ENCODE measurements at places on chromosomes 16 and 17.

GRCh38 chr16:46853713-46854443, 22.9 kb upstream of the C16orf87 start:
- DNase-seq, result peak; percentile 50

- no peak for DNase-seq
Observed at GRCh38 chr16:15973421-15973820, 24.0 kb downstream of the ABCC1 start.

- no peak for DNase-seq
Observed at GRCh38 chr17:51555153-51555552, 294.8 kb downstream of the UTP18 start.

DNA sequence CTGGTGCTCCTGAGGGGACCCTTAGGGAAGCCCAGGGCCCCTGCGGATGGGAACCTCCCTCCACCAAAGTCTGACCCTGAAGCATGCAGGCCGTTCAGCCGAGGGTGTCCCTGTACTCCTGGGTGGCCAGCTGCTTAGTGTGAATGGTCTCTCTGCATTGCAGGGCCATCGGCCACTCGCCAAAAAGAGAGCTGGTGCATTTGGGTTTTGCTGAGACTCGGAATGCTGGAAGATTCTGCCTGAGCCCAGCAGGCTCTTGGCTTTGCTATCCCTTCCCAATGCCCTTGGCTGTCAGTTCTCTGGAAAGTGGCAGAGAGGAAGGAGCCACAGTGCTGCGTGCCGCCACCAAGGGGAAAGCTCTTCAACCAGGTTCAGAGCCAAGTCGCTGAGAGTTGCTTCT, 2.8 kb downstream of the MEOX1 start:
- DNase-seq, result no peak

DNA sequence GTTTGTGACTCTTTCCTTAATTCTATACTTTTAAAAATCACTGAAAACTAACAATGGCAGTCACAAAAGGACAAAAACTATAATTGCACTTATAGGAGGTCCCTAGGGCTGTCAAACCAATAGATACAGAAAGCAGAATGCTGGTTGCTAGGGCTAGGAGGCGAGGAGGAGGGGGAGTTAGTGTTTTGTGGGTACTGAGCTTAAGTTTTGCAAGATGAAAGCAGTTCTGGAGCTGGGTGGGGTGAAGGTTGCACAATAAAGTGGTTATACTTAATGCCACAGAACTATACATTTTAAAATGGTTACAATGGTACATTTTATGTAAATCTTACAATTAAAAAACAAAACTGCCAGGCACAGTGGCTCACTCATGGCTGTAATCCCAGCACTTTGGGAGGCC, 27.3 kb downstream of the NUBP1 start:
- DNase-seq, result no peak

DNA sequence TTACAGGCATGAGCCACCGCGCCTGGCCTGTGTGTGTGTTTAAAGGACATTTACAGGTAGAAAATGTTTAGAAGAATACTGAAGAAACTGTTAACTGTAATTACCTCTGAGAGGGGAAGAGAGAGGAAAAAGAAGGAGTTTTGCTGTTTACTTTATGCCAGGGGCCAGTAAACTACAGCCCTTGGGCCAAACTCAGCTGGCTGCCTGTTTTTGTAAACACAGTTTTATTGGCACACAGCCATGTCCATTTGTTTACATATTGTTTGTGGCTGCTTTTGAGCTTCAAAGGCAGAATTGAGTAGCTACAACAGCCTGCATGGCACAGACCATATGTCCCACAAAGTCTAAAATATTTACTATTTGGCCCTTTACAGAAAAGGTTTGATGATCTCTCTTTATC, 76.4 kb downstream of the GPR139 start:
- no peak for DNase-seq

GRCh38 chr16:23504076-23504452, 6.2 kb downstream of the GGA2 start:
- DNase-seq, result no peak

DNA sequence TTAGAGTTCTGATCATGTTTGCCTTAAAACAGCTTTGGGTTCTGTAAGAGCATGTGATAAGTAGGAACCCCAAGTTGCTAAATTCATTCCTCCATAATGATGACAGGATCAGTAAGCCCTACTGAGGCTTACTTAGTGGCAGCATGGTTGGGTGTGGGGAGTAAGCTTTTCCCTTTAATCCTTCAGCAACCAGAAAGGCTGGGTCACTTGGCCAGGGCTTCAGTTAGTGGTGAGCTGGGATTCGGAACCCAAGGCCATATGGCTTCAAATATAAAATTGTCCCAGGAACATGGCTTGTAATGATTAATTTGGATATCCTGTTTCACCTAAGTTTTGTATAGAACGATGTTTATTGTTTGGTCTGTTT, 850 bp downstream of the GINS3 start:
- no peak for DNase-seq

DNA sequence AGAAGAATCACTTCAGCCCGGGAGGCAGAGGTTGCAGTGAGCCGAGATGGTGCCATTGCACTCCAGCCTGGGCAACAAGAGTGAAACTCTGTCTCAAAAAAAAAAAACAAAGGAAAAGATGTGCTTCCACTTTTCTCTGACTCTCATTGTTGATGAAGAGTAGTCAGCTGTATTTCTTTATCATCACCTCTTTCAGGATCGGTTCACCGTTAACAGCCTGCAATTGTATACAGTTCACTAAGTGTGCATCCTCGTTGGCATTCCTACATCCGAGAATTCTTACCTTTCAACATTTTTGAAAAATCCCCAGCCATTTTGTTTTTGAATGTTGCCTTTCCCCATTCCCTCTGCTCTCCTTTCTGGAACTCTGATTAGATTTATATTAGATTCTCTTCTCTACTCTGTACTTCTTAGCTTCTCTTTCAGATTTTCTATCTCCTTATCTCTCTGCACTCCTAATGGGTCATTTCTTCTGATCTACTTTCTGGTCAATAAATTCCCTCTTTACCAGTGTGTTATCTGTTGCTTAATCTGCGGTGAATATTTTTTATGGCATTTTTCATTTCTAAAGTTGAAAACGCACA, 26.9 kb upstream of the ZC3H18 start:
- no peak for DNase-seq

DNA sequence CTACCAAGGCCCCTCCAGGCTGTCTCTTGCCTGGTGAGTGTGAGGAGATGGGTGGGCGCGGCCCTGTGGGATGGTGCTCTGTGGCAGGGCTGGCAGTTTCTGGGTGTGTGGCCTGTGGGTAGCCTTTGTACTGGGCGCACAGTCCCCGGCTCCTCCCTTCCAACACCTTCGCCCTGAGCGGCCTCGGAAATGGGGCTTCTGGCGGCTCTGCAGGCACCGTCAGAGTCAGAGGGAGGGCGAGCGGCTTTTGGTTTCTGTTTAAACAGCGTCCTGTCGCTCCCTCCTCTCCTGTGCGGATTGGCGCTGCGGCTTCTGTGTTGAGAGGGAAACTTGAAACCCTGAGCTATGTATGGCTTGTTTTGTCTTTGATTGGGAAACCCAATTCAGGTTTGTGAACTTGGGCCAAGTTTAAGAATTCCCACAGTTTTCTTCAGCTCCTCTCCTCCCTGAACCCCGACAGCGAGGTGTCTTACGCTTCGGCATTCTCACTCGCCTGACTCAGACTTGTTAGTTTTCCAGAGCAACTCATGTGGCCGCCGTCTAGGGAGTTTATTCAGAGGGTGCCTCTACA, 8.3 kb upstream of the ZNF750 start:
- no peak for DNase-seq

DNA sequence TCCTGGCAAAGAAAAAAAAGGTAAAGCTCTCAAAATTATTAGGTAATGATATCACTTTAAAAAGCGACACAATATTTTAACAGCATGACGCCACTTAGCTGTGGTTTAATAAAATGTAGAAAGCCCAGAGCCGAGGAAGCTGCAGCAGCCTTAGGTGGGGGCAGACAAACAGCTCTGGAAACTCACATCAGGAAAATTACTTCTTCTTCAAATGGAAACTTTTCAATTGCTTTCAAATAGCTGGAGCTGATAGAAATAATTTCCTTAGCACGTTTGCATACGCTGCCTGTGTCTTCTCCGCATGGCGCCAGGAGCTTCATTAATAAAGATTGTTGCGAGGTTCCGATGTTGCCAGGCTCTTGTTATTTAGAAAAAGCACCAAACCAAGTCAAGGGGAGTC, 835.3 kb upstream of the EEF2KMT start:
- no peak for DNase-seq

Measured in HCT116 (cell line).